Natural killer cell treated with Interleukin-12 subunit alpha and Interleukin-12 subunit beta and Interleukin-15 and Interleukin-18, amount 100 ng/mL, for 72 hours (primary cell): ENCODE measurements at places on chromosomes 4 and X. TPM values are rescaled to one million over a fixed set of nuclear protein-coding genes. Genes with fewer than 3 reads are reported as not detected.

- no peaks in the 10 kb centered on the region for H3K4me1 ChIP-seq
- H3K27me3 ChIP-seq: no peaks in the 10 kb centered on the region
- H3K27ac ChIP-seq: no peak overlapping the region
- no peak overlapping the region for H3K4me3 ChIP-seq
- H3K36me3 ChIP-seq: no peaks in the 10 kb centered on the region
These were observed 36.3 kb upstream of the PARM1 start for GRCh38 chr4:74896595-74896994.

DNA sequence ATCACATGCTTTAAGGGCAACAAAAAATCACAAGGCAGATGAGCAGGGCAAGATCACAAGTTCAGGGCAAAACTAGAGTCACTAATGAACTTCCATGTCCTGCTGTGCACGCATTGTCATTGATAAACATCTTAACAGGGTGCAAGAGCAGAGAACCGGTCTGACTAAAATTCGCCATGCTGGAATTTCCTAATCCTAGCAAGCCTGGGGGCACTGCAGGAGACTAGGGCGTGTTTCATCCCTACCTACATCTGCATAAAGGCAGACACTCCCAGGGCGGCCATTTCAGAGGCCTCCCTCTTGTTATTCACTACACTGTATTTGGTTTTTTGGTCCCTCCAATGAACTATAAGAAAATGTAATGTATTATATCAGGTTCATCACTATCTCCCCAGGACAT is 203.6 kb downstream of the ARHGEF9 start:
- DNase-seq: no peak
- no peaks in the 10 kb centered on the region for H3K27me3 ChIP-seq
- no peak overlapping the region for H3K27ac ChIP-seq
- peaks cover 2% of the 10 kb centered on the region for H3K4me1 ChIP-seq

DNA sequence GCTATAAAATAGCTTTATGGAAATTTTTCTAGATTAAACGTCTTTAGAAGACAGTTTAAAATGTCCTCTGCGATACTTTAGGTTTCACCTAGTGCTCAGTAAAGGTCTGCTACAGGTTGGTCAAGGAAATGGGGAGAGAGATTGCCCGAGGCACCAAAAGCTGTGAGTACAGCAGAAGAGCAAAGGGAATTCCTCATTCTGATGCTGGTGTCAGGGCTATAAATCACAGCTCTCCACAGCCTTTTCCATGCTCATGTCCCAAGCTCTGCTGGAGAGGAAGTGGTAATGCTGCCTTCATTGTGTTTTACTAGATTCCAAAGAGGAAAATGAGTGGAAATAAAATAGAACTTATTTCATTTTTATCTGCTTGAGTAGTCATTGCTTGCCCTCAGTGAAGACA is 2060.4 kb downstream of the ARAP2 start:
- H3K27me3 ChIP-seq: no peaks in the 10 kb centered on the region
- no peak overlapping the region for H3K4me3 ChIP-seq
- no peak overlapping the region for H3K27ac ChIP-seq
- H3K4me1 ChIP-seq: no peaks in the 10 kb centered on the region

GRCh38 chr4:3869661-3870566 is 103.7 kb downstream of the ADRA2C start:
- no peak overlapping the region for H3K4me3 ChIP-seq
- peak; percentile 52 for DNase-seq
- peaks cover 36% of the 10 kb centered on the region for H3K27me3 ChIP-seq
- H3K36me3 ChIP-seq: peaks cover 6% of the 10 kb centered on the region
- H3K4me1 ChIP-seq: peaks cover 15% of the 10 kb centered on the region

DNA sequence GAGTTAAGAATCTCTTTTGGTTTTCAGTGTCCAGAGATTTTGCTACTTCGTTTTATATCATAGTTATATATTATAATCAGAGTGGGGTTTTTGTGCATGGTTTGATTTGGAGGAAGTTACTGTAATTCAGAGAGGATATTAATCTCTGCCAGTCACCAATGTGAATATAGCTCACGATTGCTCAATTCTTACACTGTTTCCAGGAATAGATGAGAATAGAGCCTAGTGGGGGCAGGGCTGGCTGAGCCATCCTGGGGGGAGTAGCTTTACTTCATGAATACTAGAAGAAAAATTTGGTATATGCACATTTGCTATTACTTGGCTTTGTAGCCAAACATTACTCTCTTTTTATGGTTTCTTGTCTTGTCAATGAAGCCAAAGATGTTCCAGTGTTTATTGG is 60.9 kb upstream of the TRPC3 start:
- no peaks in the 10 kb centered on the region for H3K4me1 ChIP-seq
- peaks cover 17% of the 10 kb centered on the region for H3K27me3 ChIP-seq
- no peak overlapping the region for H3K4me3 ChIP-seq
- DNase-seq: no peak
- H3K27ac ChIP-seq: no peak overlapping the region

- no peak overlapping the region for H3K4me3 ChIP-seq
- no peak overlapping the region for H3K27ac ChIP-seq
- DNase-seq: no peak
These were observed 109.9 kb upstream of the PTPN13 start for GRCh38 chr4:86484241-86484640.

CT55 gene
- not detected for total RNA-seq
